ENCODE measurements at places on chromosomes 3 and 15.
A peak's percentile ranks its signal among the peaks of the same experiment; 100 is the strongest.

DNA sequence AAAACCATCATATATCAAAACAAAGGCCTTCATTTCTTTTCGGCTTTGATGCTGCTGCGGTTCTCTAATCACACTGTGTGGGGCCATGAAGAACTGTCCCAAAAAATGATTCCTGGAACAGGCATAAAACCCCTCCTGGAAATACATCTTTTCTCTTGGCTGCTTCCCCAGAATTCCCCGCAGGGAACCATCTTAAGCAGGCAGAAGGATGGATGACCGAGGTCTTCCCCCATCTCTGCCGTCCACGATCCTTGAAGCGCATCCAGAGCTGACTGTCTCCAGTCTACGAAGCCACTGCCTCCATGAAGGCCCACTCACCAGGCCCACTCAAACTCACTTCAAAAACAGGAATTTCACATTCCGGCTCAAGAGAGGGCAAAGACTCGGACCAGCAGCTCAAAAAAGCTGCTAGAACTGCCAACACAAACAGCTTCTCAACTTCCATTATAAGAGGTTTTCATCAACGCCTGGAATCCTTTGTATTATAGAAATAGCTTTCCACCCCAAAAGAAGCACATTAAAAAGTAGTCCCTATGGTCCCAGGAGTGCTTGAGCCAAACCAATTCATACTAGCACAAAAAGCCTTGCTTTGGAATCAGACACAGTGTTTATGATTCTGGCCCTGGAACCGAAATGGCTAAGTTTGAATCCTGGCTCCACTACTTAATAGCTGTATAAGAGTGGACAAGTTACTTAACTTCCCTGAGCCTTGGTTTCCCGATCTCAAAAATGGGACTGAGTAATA is 487.5 kb upstream of the WNT5A start:
- no peak for DNase-seq

DNA sequence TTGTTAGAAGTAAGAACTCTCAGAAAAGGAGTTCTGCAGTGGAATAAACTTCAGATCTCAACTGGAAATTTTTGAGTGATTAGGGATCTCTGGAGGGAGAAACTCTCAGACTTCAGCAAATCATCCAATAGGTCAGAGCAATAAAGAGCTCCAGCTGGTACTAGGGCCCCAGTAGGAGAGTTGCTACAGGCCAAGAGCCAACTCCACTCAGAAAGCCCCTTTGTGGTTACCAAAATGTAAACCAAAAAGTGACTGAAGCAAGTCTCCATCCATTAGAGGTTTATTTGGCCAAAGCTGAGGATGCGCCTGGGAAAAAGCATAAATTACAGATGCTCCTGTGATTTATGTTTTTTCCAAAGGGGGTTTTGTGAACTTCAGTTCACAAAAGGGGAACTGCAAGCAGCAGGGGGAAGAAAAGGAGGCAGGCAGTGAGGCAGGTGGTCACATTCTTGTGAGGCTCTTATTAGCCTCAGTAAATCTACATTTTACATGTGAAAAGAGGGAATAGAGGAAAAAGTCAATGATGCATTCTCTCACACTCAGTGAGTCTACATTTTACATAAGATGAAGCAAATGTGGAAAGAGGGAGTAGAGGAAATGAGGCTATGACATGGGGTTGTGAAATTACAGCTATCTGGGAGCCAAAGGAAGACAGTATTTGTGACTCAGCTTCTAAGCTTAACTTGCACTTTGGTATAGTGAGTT is 92.4 kb upstream of the DAZL start:
- no peak for DNase-seq

DNA sequence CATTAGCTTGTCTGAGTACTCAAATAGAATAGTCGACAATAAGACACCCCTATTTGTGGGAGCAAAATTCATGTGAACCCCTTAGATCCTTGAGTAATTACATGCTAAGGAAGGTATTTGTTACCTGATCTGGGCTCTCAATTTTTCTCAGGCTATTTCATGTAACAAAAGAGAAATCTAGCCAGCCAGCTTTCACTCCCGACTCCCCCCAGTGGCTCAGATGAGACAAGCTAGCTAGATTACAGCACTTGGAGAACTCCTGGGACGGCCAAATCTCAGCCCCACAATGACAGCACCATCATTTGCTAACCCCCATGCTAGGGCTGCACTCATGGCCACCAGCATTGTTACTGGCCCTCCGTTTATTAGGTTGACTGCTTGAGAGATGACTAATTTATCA is 41.3 kb downstream of the GLDN start:
- DNase-seq, result peak; percentile 71

GRCh38 chr3:4401441-4401840 is 65.6 kb downstream of the SUMF1 start:
- DNase-seq, result no peak

DNA sequence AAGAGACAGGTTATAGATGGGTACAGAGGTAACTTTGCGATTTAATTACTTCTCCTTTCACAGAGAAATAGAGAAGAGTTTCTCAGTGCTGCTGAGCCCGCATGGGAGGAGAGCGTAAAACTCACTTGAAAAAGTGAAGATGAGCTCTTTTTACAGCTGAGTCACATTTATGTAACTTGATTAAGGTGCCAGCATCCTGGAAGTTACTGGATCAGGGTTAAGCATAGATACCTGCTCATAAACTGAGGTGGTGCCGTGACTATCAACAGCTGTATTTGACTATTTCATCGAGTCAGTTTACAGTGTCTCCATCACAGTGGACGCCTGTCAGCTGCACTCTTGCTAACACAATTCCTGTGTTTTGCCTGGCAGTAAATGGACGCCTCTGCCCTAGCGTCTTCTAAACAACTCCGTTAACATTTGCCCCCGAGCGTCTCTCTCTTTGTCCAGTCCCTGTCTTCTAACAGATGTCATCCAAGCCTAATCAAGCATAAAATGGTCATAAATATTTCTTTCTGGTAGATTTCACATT is 414.6 kb downstream of the FOXP1 start:
- no peak for DNase-seq
